ENCODE measurements at places on chromosomes 5 and 9. TPM values are rescaled to one million over a fixed set of nuclear protein-coding genes. Genes with fewer than 3 reads are reported as not detected.

The HSD17B3 gene
- total RNA-seq: not detected

The EQTN gene
- total RNA-seq: not detected

The KIF4B gene
- total RNA-seq: not detected

The SPATA9 gene
- total RNA-seq: not detected

The NPR3 gene
- total RNA-seq: not detected

The QRFP gene
- not detected for total RNA-seq

The SMIM33 gene
- total RNA-seq: 0.59 TPM

The FAM153A gene
- 14.2 TPM for total RNA-seq

The TEX48 gene
- total RNA-seq: not detected

The NIPSNAP3A gene
- total RNA-seq: 20.1 TPM

The S100Z gene
- 1.7 TPM for total RNA-seq

The CEL gene
- total RNA-seq: 2.5 TPM

The PCDHGA9 gene
- total RNA-seq: 0.25 TPM

The PROB1 gene
- 6.0 TPM for total RNA-seq

The INSYN2B gene
- total RNA-seq: not detected

The SLC4A9 gene
- total RNA-seq: not detected

The GFPT2 gene
- total RNA-seq: not detected

The DNM1 gene
- 0.32 TPM for total RNA-seq

The CPLANE1 gene
- 15.0 TPM for total RNA-seq

The LRRC19 gene
- total RNA-seq: not detected

The PCDH12 gene
- total RNA-seq: 1.9 TPM

The CYFIP2 gene
- total RNA-seq: 379 TPM

The PCA3 gene
- not detected for total RNA-seq

The SPINK1 gene
- not detected for total RNA-seq

The ZFP2 gene
- 0.18 TPM for total RNA-seq

The EHMT1 gene
- total RNA-seq: 106 TPM

The GLRA1 gene
- total RNA-seq: not detected

The SVEP1 gene
- not detected for total RNA-seq

The ARHGAP26 gene
- 24.7 TPM for total RNA-seq

The OTULINL gene
- total RNA-seq: 36.3 TPM

The TGFBI gene
- total RNA-seq: 0.45 TPM

The IFNA2 gene
- not detected for total RNA-seq

The LHX2 gene
- total RNA-seq: not detected

The WWC1 gene
- not detected for total RNA-seq

The DND1 gene
- 2.8 TPM for total RNA-seq

The IL9 gene
- not detected for total RNA-seq

The PLEKHG4B gene
- not detected for total RNA-seq

The PCDHGA7 gene
- total RNA-seq: 0.30 TPM

The LCN12 gene
- 2.3 TPM for total RNA-seq
